Left renal cortex interstitium (tissue), 4 donors: ENCODE measurements at places on chromosomes 7 and 10. TPM values are rescaled to one million over a fixed set of nuclear protein-coding genes. Genes with fewer than 3 reads are reported as not detected.

GRCh38 chr10:60495338-60496055, 105.8 kb upstream of the ANK3 start:
- DNase-seq = no peak

DNA sequence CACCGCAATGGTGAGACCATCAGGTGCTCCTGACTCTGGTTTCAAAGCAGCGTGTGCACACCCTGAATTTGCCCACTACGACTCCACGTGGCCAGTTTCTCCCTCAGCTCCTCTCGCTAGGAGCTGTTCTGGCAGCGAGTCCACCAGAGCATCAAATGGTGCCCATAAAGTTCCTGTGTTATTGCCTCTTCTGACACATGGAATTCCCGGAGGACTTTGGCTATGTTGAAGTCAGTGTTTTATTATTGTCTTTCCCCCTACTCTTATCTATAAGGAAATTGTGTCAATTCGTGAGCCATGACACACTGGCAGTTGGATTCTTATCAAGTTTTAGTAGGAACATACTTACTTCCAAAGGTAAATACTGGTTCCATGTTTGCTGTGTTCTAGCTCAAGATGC, 53.9 kb upstream of the NPVF start:
- DNase-seq = no peak

GRCh38 chr7:116505823-116506222, 6.3 kb downstream of the CAV2 start:
- DNase-seq = no peak

DNA sequence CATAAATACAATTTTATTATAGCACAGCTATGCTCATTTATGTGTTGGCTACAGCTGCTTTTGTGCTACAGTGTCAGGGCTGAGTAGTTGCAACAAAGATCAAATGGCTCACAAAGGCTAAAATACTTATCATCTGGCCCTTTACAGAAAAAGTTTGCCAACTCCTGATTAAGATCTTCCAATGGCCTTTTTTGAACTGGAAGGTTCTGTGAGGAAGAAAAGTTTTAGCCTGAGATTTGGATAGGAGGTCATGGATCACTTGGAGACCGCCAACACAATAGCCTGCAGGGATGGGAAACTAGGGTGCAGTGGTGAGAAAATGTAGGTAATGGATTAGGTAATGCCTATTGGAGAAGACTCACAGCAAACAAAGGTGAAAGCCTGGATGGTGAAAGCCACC, 169.8 kb downstream of the NOC3L start:
- DNase-seq = no peak

DNA sequence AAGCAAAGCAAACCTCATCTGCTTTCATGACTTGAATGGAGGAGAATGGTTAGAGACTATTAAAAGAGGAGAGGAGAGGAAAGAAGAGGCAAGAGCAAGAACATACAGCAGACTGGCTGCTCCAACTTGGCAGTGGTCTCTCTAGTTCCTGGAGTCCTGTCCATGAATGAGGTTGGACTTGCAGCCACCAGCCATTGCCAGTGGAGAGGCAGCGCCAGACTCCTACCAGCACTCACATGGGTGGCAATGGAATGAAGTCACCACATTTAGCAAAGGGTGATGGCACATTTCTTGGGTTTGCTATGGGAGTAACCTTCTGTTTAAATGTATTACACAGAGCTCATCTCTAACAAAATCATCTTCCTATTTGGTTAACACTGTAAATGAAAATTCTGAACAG, 257.8 kb upstream of the IMMP2L start:
- no peak for DNase-seq

Gene MCMBP
- 57.4 TPM for polyA plus RNA-seq

GRCh38 chr10:91022924-91023699, 102.2 kb upstream of the ANKRD1 start:
- DNase-seq = no peak

Gene GRID1
- polyA plus RNA-seq = 1.9 TPM

Gene CTNNA3
- 2.6 TPM for polyA plus RNA-seq

DNA sequence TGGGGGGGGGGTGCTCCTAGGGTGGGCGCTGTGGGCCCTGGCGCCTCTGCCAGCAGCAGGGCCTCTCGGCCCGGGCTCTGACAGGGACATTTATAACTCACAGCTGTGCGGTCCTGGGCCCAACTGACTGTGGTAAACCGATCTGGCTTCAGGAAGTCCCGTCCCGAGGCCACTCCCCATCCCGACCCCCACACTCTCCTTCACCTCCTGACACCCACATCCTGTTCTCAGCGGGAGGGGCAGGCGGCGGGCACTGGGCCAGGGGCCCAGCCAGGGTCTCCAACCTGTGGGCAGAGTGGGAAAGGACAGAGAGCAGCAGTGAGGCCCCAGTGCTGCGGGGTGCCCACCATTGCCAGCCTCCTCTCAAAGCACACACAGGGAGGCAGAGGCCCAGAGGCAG, 69.1 kb downstream of the ZMIZ1 start:
- peak; percentile 69 for DNase-seq

DNA sequence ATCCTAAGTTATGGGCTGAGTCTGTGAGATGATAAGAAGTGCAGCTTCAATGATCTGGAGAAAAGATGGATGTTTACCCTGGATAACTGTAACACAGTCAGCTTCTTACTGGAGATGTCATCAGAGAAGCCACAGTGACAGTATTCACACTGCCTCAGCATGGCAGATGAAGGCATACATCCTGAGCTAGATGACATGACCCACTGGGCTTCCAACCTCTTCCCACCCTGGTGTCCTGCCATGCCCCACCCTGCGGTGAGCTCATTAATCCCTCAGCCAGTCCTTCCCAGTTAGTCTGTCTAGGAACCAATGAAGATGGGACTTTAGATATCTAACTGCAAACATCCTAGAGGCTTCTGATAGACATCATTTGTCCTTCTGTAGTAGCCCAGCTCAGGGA, 213.8 kb downstream of the TAX1BP1 start:
- no peak for DNase-seq

DNA sequence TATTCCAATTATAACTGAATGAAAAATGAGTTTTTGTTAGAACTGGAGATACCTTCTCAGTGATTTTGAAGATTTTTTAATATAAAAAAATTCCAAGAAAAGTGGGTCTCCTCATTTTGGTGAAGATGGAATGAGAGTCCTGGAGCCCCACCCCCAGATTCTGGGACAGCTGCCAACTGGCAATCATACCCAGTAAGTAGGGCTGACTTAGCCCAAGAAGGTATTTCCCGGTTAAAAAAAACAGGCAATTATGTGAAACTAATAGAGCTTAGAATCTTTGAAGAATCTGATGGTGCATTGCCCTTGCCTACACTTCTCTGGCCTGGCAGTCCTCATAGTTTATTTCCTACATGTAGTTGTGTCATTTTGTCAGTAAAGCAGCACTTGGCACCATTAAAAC, 52.8 kb upstream of the VWDE start:
- no peak for DNase-seq

DNA sequence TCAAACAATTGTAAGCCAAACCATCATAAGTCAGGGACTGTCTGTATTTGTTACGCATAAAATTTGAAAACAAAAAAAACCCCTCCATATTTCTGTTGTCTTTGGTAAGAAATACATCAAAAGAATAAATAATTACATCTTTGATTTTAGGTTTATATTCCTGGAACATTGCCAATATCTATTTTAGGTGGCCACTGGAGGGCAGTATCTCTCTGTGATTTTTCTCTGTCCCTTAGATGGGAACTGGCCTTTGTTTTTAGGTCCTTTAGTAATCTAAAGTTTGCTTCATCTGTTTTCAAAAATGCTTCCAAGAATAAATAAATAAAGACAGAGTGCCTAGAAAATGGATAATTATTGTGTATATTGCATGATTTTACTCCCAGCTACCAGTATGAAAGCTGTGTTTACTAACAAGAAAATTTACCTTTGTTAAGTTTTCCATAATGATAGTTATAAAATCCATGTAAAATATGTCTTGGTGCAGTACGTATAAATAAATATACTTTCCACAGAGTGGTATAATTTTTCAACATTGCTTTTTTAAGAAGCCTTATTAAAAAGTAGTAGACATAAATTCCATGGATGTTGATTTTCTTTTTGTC, 64.2 kb downstream of the PHYHIPL start:
- peak; percentile 25 for DNase-seq

- DNase-seq = no peak
These were observed 266.4 kb downstream of the PTPRN2 start for GRCh38 chr7:158321056-158321700.

DNA sequence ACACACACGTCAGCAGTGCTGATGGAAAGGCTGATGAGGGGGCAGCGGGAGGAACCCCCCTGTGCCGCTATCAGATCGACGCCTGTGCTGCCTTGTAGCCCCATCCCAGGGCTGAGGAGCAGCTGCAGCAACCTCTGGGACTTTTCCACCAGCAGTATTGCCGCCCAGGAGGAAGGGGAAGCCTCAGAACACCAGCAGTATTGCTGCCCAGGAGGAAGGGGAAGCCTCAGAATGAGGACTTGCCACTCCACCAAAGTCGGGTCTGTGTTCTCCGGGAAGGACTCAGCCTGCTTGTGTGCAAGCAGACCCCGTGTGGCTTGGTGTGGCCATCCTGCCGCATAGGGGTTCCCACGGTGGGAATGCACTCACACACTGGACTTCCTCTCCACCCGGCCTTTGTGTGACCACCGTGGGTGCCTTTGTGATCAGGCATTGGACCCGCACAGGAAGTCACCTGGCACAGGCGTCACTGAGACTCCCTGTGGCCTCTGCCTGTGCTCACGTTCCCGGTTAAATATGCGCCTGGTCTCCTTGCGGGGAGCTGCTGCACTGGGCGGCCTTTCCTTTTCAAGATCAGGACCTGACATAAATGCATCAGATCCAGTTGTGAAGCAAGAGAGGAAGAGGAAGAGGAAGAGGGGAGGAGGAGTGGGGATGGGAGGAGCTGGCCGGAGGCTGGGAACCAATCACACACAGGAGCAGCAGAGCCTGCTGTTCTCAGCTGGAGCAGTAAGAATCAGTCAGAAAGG, 248.5 kb downstream of the DNAJB6 start:
- no peak for DNase-seq

Gene RAB11FIP2
- 58.7 TPM for polyA plus RNA-seq

Gene GNGT1
- polyA plus RNA-seq = 0.27 TPM

Gene OR9A2
- polyA plus RNA-seq = not detected

GRCh38 chr10:12702215-12702770, 299.2 kb downstream of the CCDC3 start:
- no peak for DNase-seq

DNA sequence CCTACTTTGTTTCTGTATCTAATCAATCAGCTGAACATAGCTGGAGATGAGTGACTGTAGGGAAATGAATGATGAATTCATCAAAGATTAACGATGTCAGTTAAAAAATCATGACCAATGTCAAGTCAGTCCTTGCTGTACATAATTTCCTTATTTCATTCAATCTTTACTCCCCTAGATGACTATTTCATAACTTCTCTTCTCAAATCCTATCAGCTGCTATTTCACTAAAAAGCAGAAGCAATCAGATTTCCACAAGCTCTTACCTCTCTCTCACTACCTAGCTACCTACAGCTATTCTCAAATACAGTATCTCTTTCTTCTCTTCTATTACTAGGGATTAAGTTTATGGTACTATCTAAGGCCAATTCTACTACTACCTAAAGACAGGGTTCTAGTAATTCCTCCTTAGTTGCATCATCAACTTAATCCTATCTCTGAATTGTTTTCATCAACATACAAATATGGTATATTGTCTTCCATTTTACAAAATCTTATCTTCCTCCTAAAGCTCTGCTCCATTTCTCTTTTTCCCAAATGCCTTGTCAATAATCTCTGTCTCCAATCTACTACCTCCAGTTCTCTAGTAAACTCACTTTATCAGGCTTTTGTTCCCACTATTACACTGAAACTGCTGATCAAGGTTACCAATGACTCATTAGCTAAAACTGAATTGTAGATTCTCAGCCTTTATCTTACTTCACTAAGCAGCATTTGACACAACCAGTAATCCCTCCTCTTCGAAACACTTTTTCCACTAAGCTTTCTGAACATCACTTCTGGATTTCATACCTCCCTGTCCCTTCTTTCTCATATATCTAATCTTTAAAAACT, 28.4 kb downstream of the JMJD1C start:
- DNase-seq = no peak

DNA sequence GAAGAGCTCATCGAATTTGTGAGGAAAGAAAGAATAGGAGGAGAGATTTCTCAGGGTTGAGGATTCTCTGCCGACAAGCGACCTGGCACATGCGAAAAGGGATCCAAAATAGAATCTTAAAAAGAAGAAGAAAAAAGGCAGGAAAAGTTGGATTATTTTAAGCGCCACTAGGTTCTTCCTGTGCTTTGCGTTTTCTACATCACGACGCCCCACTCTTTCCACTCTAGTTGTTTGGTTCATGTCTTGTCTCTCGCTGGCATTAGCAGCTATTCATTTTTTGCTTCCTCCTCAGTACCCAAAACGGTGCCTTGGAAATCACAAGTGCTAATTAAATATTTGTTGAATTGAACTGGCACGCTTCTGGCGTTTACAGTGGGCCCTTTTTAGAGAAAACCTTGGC, 674 bp upstream of the FRA10AC1 start:
- no peak for DNase-seq

DNA sequence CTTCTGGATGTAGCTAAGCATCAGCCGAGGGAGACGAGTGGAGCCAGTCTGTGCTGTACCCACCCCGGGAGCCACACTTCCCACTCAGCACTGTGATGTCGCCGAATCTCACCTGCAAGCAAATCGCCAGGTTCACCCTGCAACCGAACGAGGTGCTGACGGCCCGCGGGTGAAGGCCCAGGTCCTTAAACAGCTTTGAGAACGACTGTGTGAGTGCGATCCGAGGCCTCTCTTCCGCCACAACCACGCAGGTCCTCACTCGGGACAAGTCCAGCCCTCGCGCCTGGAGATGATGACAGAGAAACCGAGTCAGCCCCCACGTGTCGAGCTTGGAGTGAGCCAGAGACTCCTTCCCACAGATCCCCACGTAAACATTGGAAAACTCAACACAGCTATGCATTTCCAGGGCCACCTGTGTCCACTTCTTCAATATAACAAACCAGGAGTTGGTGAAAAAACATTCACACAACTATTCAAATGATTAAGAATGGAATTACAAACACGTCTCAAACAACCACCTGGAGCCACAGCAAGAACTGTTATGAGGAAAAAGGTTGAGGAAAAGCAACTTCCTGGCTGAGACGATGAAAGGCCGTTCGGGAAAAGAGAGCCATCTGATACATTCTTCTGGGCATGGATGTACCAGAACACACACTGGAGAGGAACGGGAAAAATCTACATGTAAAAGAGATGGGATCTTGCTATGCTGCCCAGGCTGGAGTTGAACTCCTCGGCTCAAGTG, 191.8 kb downstream of the ZMYND11 start:
- no peak for DNase-seq

Gene TMEM213
- 43.2 TPM for polyA plus RNA-seq

DNA sequence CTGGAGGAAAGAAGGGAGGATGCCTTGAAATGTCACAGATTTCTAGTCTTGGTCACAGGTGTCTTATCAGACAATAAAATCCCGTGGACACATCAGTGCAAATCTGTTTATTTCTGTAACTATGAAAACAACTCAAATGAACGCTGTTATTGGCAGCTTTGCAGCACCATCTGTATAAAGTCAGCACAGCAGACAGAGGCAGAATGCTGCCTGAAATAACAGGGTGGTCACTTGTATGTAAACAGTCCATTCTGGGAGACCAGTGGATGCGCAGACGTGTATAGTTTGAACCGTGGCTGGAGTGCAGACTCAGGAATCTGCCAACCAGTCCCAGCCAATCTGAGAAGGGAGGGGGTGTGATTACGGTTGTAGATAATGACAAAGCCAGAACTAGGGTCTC, 54.8 kb downstream of the SEC23IP start:
- DNase-seq = no peak
